ENCODE measurements at places on chromosomes 5 and 9.

- no peak for DNase-seq
Observed at GRCh38 chr9:18720691-18721090, 246.7 kb downstream of the ADAMTSL1 start.

GRCh38 chr5:124180299-124180874 lies 566.1 kb downstream of the ZNF608 start:
- no peak for DNase-seq

GRCh38 chr9:1098551-1098950 lies 48.4 kb downstream of the DMRT2 start:
- DNase-seq: no peak

GRCh38 chr5:151153766-151154272 lies 3.8 kb downstream of the ANXA6 start:
- peak; percentile 66 for DNase-seq

- DNase-seq: no peak
Observed at GRCh38 chr5:101785090-101785489, 511.0 kb downstream of the SLCO4C1 start.

DNA sequence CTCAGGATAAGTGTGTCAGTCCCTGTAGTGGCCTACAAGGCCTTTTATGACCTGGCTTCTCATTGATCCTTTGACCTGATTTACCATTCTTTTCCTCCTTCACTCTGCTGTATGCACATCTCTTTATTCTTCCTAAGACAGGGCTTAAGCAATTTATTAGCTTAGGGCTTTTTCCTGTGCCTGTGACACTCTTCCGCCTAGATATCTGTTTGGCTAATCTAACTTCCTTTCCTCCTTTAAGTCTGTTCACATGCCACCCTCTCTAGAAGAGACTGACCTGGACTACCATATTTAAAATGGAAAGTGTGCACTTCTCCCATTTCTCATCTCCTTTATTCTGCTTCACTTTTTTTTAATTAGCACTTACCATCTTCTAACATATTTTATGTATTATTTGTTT lies 29.1 kb downstream of the FOCAD start:
- no peak for DNase-seq

Data from T-helper 1 cell (primary cell).